ENCODE measurements at places on chromosomes 12 and 14. TPM values are rescaled to one million over a fixed set of nuclear protein-coding genes. Genes with fewer than 3 reads are reported as not detected.

The EGLN3 gene
- polyA plus RNA-seq: 4.3 TPM

The ARMH4 gene
- polyA plus RNA-seq: 14.2 TPM

The LBHD2 gene
- not detected for polyA plus RNA-seq

GRCh38 chr14:39467889-39468524, 35.8 kb upstream of the FBXO33 start:
- DNase-seq: no peak

The TSHR gene
- not detected for polyA plus RNA-seq

- DNase-seq: no peak
Observed at GRCh38 chr14:90274808-90275457, 18.6 kb downstream of the PSMC1 start.

The SH2B3 gene
- 22.0 TPM for polyA plus RNA-seq

The OR4Q2 gene
- polyA plus RNA-seq: not detected

- DNase-seq: no peak
Observed at GRCh38 chr14:62692490-62693106, 352.7 kb downstream of the KCNH5 start.

DNA sequence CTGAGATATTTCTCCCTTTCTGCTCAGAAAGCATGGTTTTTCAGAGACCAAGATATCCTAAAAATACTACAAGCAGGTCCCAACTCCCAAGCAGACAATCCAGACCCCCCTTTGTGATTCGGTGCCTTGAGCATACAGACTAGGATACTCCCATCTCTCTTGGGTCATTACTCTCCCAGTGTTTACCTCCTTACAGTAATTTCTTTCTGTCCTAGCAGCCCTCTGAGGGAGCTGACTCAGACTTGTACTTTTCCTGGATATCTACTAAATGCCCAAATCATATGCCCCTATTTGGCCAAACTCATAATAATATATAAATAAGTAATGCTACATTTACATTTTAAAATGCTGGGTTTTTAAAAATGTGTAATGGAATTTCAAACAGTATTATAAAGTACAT, 355.6 kb downstream of the LRIG3 start:
- DNase-seq: no peak

DNA sequence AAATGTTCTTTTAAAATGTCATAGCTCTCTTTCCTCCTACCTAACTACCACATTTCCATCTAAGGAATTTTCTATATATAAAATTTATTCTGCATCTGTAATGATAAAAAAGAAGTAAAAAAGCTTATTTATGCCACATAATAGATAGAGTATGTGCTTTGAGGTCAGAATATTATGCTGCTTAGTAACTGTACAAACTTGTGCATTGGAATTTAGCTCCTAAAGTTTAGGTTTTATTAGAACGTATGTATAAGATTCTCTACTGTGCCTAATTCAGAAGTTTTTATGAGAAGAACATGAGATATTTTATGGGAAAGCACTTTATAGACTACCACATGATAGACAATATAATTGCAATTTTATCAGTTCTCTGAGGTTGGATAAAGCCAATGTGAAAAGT, 384.6 kb downstream of the SLC16A7 start:
- no peak for DNase-seq

DNA sequence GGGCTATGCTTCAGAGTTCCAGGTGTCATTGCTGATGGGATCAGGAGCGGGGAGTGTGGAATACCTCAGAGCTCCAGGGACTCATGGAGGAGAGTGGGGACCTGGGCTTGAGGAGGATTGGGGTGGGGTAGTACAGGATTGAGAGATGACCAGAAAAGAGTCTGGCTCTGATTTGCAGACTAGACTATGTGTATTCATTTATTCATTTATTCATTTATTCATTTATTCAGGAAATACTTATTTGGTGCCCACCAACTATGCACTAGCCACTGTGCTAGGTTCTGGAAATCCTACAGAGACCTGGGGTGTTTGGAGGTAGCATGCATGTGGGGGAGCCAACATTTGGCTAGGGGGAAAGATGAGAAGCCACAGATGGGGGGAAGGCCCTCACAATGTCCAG, 871 bp upstream of the KRT83 start:
- no peak for DNase-seq

DNA sequence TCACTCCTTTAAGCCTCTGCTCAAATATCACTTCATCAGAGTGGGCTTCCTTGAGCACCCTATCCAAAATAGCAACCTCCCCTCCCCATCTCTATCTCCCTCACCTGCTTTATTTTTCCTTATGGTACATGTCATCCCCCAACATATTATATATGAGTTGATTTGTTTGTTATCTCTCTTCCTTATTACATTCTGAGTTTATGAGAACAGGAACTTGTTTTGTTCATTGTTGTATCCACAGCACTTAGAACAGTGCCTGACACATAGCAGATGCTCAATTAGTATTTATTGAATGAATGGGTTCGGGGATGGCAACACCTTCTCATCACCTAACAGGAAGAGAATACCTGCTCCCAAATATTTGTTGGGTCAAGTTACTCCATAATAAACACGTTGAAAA, 24.6 kb upstream of the SMOC1 start:
- no peak for DNase-seq

GRCh38 chr12:108063192-108063591, 65.9 kb upstream of the WSCD2 start:
- no peak for DNase-seq

DNA sequence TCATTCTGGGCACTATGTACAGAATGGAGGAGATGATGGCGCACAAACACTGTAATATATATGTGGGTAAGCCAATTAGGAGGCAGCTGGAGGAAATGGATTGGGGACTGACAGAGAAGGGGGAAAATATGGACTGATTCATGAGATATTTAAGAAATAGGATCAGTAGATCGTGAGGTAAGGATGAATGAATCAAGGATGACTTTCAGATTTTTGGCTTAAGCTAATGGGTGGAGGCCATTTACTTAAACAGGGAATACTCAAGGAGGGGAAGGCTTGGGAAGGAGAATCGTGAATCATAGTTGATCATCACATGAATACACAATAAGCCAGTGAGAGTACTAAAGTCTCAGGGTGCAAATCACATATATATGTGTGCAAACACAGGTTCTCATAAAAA, 11.2 kb upstream of the GNPNAT1 start:
- no peak for DNase-seq

DNA sequence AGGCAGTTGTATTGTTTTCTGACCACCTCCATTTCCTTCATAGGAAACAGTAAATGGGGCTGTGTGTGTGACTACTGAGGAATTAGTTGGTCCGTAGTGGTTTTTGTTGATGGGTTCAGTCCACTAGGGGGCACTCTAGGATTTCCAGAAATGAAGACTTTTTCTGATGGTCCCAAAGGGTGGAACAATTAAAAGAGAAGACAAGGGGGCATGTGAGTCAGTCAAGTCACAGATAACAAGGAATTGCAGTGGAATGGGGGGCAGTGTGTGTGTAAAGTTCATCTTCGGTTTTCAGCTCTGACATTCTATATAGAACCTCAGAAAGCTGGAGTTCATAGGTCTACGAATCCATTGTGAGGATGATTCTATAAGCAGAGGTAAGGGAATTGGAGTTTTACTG, 186.6 kb upstream of the OR4E1 start:
- no peak for DNase-seq

DNA sequence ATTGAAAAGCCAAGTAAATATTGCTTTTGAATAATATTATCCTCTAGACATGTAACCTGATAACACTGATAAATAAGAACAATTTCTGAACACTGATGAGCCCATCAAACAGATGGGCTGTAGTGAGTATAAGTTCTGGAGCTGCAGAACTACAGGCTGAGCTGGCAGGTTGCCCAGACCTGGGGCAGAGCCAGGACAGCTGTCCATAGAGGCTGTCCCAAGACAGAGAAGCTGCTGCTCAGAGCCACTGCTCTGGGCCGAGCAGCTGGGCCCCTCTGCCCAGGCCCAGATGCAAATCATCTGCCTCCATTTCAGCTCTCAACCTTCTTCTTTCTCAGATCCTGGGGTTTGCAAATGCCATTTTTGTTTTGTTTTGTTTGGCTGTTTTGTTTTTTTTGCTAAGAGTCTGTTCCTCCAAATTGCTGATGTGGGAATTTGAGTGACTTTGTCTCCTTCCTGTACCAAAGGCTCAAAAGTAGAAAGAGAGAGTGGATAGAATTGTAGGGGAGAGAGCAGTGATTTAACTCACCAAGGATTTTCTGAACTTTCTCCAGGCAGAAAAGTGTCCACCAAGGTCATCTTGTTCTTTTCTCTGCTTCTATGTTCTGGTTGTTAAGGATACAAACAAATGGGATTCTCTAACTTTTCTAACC, 4.0 kb upstream of the TESPA1 start:
- peak; percentile 82 for DNase-seq

GRCh38 chr14:42854061-42854460, 1247.4 kb downstream of the LRFN5 start:
- DNase-seq: no peak

The NEMP1 gene
- 11.1 TPM for polyA plus RNA-seq

DNA sequence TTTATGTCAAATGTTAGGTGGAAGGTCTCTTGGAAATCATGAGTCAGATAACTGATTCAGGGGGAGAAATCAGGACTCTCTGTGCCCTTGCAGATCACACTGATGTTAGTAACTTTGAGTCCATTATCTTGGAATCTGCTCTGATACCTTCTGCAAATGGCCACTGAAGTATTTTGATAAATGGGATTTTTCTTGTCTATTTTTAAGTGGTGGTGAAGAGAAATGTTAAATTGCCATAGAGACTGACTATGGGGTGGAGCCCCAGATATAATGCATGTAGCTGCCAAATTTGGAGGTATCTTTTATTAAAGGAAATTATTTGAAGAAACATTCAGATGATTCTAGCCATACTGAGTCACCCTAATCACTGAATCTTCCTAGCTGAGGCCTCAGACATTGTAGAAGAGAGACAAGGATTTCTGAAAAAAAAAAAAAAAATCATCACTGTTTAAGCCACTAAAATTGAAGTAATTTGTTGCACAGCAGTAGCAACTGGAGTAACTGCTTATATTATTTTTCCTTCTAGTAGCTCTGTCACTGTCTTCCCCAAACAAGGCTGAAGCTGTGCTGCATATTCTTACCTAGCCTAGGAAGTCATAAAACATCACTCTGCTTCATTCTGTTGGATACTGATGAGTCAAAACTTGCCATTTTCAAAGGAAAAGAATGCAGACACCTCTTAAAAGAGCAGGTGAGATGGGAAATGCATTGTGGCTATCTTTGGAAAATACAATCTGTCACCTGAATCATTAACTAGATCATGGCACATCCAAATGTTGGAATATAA, 36.0 kb upstream of the CLEC14A start:
- no peak for DNase-seq

DNA sequence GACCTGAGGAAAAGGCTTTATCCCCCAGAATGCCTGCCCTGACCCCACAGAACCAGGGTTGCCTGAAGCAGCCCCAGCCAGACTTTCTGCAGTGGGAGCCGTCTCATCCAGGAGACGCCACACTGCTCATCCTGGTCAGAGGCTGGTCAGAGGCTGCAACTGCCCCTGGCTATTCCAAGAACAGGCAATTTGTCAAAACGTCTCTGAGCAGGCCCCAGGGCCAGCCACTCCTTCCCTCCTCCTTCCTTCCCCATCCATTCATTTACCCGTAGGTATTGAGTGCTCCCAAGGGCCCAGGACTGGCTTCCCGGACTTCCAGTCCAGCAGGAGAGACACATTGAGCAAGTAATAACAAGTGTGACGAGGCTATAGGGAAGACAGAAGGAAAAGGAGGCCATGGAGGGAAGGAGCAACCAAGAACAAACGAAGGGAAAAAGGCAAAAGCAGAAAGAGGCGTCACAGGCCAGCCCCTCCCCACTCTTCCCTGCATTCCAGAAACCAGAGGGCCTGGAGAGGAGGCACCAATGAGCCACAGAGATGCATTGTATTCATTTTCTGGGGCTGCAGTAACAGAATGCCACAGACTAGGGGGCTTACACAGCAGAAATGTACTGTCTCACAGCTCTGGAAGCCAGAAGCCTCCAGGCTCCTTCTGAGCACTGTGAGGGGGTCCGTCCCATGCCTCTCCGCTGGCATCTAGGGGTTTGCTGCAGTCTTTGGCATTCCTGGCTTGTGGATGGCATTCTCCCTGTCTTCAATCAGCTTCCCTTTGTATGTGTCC, 21.0 kb upstream of the CD9 start:
- no peak for DNase-seq

GRCh38 chr12:24955853-24956252, 7.0 kb upstream of the BCAT1 start:
- DNase-seq: no peak

- DNase-seq: no peak
Observed at GRCh38 chr14:47008732-47009131, 357.2 kb upstream of the RPL10L start.

GRCh38 chr14:34302654-34303053, 159.4 kb downstream of the SPTSSA start:
- DNase-seq: no peak

DNA sequence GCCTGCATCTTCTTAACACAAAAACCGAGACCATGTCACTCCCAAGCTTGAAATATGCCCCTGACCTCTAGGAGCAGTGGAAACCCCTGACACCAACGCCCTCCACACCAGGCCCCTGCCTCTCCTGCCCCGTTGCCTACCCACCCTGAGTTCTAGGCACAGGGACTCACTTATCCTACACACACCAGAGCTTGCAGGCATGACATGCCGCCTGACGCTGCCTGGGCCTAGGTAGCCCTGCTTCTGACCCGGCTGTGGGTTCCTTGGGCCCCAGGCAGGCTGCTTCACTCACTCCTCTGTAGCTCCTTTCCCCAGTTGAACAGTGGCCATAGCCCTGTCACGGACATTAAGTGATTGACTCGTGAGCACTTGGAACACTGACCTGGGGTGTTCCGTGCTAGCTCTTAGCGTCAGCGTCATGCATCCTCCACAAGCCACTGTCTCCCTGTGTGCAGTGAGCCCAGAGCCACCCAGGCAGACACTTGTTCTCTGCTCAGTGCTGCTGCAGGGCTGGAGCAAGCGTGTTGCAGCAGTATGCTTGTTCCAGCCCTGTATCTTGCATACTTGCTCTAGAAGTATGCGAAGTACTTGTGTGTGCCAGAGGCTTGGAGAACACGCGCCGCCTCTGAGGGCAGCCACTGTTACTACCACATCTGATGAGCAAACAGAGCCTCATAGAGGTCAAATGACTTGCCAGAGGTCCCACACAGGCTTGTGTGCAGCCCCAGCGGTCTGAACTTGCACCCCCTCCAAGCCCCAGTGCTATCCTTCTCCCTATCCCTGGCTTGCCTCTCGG, 15.6 kb downstream of the OTUB2 start:
- DNase-seq: no peak

GRCh38 chr14:69137843-69138535, 14.9 kb downstream of the DCAF5 start:
- DNase-seq: no peak

GRCh38 chr14:60775296-60775695, 40.7 kb downstream of the MNAT1 start:
- DNase-seq: no peak

GRCh38 chr12:70271025-70271424, 27.8 kb downstream of the CNOT2 start:
- no peak for DNase-seq

Measured in ovary (tissue), 10 donors.